ENCODE measurements at places on chromosomes 3 and 15.

DNA sequence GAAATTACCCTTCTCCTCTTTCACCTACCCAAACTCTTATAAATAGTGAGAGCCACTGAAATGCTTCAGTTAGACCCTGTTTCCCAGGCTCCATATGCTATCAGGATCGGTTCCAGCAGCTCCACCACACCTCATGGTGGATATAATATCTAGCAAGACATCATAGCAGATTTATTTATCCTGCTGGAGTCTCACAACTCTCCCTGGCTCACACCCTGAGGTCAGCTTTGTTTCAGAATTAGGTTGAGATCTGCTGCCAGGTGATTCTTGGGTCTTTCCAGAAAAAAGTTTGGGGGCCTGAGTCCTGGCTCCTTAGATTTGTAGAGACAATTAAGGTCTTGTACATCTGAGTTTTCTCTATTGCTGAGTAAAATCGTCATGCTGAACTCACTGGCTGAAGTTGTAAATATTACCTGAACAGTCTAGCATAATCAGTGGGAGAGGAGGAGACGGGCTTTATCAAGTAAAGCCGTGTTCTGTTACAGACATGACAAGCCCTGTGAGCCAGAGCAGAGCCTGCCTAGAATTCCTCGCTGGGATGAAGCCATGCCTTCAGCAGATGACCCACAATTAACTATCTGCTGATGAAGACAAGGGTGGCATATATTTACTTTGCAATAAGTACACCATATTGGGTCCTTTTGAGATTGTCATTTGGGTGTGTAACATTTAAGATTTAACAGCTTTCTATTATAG lies 131.6 kb downstream of the STAC start:
- no peak for DNase-seq

- no peak for DNase-seq
These were observed 2.8 kb downstream of the CHD2 start for GRCh38 chr15:92902737-92903593.

GRCh38 chr3:111811811-111812210 lies 47.3 kb upstream of the PHLDB2 start:
- no peak for DNase-seq

DNA sequence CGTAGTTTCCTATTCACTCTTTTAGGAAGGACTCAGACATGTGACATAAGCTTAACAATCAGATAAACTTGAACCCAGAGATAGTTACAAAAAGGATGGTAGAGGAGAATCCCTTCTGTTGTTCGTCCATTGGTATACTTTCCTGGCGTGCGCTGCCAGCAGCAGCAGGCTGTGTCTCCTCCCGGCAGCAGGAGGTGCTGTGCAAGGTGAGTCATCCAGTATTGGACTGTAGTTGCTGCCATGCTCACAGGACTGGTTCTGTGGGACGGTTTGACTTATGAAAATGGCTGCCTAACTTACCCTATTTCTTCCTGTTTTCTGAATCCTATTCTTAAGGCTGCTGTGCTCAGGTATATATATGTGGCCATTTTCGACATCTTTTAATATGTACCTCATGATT lies 253.4 kb upstream of the LRRC3B start:
- no peak for DNase-seq

GRCh38 chr15:68580026-68580882 lies 1.5 kb downstream of the CORO2B start:
- DNase-seq, result no peak

DNA sequence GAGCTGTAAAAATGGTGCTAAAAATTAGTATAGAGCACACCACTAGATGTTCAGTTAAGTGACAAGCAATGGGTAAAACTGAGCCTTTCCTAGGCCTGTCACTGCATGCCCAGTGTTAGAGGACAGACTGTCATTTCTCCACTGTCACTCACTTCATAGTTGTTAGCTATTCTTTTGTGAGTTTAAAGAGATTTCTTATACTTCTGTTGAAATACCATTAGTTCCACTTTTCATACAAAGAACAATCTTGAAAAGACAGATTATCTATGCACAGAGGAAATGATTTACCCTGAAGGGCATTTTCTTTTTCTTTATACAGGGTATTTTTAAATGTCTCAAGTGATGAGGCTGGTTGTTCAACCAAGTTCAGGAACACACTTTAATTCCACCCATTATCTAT lies 28.3 kb upstream of the CHMP2B start:
- no peak for DNase-seq

- DNase-seq, result no peak
These were observed 694 bp upstream of the EEFSEC start for GRCh38 chr3:128152419-128153155.

DNA sequence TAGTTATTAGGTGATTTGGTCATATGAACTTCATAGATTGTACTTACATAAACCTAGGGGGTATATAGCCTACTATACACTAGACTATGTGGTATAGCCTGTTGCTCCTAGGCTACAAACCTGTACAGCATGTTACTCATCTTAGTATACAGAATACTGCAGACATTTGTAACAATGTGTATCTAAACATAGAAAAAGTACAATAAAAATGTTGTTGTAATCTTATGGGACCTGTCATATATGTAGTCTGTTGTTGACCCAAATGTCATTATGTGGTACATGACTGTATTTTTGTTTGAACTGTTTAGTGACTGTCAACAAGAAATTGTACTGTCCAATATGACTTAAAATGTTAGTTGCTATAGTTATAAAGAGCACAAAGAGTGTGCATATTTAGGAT lies 69.8 kb downstream of the TCF12 start:
- no peak for DNase-seq

DNA sequence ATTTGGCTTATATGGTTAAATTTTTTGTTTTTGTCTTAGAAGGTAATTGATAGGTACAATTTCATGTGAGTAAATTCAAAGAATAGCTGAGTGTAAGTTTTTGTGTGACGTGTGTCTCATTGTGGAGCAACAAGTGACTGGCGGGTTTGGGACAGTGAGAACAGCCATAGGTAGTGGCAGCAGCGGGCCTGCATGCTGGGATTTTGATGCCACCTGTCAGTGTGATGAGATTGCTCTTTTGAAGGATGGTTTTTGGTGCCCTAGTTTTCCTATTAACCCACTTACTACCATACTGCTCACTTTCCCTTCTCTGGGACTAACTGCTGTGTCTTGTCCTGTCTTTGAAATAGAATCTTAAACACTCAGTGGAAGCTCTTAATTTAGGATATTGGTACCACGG lies 522.6 kb downstream of the NAALADL2 start:
- no peak for DNase-seq

- DNase-seq, result no peak
These were observed 49.6 kb upstream of the ROPN1 start for GRCh38 chr3:124041553-124041952.

DNA sequence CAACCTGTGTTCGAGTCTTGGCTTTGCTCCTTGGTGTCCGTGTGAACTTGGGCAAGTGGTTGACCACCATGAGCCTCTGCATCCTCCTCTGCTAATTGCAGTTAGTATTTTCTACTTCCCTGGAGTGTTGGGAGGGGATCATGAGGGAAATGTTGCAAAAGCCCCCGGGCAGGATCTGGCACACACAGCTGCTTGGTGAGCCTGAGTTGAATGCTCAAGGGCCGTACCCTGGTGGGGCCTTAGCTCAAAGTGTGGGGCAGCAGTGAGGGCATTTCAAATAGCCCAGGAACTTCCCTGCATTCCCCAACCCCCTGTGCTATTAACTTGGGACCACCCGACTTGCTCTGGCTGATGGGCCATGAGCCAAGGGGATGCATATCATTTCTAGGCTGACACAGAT lies 94.9 kb upstream of the SLC6A11 start:
- no peak for DNase-seq

GRCh38 chr15:70323111-70323851 lies 225.6 kb upstream of the TLE3 start:
- DNase-seq, result no peak

GRCh38 chr3:43526956-43527355 lies 94.9 kb downstream of the ANO10 start:
- no peak for DNase-seq

- DNase-seq, result no peak
These were observed 1.5 kb downstream of the CELF6 start for GRCh38 chr15:72318408-72318942.

DNA sequence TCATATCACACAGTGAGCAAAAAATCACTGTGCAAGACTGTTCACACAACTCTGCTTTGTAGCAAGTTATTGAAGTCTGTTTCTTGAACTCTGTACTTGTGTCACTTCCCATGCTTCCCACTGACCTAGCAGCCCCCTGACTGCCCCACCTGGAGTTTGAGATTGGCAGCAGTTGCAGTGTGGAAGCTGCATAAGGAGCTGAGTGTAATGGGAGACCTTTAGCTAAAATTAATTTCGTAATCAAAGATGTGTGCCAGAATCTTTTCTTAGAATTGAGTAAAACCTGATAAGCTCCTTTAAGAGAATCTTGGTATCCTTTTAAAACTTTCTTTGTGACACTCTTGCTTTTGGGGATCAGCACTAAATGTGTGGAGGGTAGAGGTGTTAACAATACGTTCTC lies 42.8 kb downstream of the NKIRAS1 start:
- DNase-seq, result no peak

Measured in stimulated activated CD8-positive, alpha-beta memory T cell treated with anti-CD3 and anti-CD28 coated beads, Interleukin-12 subunit alpha, Interleukin-12 subunit beta, amount 100 ng/mL, for 1 hour (primary cell).